ENCODE measurements at places on chromosomes 11 and 22. TPM values are rescaled to one million over a fixed set of nuclear protein-coding genes. Genes with fewer than 3 reads are reported as not detected.

DNA sequence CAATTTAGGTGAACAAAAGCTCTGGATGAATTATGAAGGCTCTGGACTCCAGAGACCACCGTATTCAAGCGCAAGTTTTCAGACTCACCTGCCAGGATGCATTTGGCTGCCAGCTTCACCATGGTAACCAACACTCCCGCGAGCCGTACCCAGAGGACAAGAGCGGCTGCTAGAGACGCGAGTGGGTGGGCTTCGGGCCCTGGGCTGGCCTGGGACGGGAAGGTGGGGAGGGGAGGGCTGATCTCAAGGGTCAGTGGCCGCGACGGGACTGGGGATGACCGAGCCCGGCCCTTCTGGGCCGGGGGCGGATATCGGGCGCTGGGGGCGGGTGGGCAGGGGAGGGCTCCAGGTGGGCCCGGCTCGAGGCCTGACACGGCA lies 344 bp downstream of the IFT27 start:
- peak; percentile 31 for DNase-seq

DNA sequence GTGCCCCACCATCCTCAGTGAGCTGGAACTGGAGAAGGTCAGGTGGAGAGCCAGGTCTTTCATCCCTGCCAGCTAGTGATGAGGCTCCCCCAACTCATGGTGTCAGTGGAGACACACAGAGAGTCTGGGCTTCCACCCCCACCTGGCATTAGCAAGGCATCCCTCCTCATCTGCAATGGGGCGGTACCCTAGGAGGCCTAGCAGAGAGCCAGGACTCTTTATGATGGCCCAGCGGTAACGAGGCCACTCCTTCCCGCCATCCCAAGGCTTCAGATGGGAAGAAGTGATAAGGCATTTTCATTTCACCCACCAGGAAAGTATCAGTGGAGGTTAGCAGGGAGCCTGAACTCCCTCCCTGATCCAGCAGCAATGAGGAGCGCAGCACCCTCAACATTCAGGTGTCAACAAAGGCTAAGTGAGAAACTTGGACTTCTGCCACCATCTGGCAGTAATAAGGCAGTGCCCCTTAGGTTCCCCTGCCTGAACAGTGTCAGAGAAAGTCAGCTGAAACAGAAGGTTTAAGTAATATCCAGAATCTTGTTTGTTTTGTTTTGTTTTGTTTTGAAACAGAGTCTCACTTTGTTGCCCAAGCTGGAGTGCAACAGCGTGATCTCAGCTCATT lies 40.5 kb upstream of the FBLN1 start:
- no peak for DNase-seq

- peak; percentile 22 for DNase-seq
Measured at GRCh38 chr11:67345247-67345919, 8.0 kb downstream of the POLD4 start.

DNA sequence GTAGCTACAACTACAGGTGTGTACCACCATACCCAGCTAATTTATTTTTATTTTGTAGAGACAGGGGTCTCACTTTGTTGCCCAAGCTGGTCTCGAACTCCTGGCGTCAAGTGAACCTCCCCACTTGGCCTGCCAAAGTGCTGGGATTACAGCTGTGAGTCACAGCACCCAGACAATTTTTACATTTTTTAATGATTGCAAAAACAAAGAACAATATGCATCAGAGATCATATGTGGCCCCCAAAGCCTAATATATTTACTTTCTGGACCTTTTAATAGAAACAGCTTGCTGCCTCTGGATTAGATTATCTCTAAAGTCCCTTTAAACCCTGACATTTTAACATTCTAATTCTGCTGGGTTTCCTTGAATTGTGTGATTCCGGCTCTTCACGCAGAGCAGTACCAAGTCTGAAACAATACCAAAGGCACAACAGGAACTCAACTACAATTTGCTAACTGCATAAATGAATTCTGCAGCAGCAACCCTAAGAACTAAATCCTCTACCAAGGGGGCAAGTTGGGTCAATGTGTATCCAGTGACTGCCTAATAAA lies 25.0 kb downstream of the RAB30 start:
- peak; percentile 82 for DNase-seq

DNA sequence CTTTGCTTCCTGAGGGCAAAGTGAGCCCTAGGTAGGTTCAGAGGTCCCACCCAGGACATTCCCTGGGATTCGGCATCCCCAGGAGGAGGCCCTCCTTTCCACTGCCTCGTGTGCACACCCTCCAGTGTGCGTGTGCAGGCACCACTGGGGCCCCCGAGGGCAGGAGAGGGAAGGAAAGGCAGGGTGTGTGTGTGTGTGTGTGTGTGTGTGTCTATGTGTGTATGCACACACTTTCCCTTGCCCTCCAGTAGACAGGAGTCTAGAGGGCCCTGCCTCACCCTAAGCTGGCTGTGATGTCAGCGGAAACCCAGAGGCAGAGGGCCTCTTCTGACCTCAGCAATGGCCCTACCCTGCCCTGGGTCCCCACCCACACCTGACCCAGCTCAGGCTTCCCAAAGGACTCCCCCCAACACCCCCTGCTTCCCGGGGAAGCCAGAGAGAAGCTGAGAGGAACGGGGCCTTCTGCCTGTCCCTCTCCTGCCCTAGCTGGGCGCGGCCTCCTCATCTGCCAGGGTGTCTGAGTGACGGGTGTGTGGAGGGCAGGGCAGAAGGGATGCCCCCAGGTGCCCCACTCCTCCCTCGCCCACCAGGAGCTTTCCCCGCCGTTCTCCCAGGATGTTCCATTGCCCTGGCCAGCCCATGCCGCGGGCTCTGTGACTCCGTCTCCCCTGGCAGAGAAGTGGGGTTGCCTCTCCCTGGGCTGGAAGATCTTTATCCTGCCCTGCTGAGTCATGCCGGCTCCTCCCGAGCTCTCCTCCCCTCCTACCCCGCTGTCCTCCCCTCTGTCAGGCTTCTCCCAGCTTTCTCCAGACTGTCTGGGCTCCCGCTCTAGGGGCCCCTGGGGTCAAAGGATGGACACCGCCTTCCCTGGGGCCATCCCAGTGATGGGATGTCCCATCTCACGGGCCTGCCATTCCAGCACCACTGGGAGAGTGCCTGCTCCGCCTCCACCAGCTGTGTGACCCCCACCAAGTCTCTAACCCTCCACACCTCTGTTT lies 6.0 kb upstream of the CLCF1 start:
- DNase-seq, result no peak

GRCh38 chr11:131894615-131895544 lies 524.5 kb downstream of the NTM start:
- DNase-seq, result no peak

GRCh38 chr11:75557666-75558494 lies 4.2 kb upstream of the SERPINH1 start:
- peak; percentile 76 for DNase-seq

DNA sequence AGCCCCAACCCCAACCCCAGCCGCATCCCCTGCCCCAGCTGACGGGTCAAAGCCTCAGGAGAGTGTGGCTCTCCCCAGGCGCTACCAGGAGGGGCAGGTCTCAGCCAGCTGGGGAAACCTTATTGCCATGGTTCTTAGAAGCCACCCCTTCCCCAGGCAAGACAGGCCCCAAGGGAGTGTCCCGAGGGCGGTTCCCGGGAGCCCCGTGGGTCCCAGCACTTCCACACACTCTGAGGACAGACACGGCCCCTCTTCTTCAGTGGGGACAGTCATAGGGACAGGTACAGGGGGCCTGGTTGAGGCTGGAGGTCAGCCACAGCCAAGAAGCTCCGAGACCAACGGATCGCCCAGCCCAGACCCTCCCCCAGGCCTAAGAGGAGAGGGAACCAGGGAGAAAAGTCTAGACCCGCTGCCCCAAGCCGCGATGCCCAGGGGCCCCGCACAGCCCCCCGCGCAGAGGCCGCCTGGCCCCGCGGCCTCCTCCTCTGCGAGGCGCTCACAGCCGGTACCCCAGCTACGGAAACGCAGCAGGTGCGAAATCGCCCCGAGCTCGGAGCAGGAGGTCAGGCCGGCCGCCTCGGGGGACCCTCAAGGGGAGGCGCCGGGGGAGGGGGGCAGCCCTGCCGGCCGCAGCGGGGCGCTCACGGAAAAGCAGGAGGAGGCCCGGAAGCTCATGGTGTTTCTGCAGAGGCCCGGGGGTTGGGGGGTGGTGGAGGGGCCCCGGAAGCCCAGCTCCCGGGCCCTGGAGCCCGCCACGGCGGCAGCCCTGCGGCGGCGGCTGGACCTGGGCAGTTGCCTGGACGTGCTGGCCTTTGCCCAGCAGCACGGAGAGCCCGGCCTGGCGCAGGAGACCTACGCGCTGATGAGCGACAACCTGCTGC lies 2.6 kb downstream of the KLHDC7B start:
- no peak for DNase-seq

DNA sequence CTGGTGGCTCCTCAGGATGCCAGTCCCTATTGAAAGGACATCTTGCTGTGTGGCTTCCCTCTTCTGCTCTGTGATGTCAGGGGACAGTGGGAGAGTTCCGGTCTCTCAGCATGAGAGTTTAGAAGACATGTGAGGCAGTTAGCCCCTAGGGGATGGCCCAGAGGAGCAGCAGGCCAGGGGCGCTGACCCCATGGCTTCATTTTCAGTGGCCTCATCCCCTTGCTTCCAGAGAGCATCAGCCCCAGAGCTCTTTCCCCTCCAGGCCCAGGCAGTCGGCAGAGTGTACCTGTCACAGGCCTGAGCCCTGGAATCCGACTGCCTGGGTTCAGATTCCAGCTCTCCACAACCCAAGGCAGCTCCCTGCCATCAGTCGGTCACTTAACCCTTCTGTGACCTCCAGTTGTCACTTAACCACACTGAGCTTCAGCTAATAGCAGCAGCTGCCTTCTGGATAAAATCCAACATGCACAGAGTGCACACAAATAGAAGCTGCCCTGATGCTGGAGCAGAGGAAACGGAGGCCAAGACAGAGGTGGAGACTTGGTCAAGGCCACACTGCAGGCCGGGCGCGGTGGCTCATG lies 14.1 kb upstream of the LRRC10B start:
- DNase-seq, result no peak

DNA sequence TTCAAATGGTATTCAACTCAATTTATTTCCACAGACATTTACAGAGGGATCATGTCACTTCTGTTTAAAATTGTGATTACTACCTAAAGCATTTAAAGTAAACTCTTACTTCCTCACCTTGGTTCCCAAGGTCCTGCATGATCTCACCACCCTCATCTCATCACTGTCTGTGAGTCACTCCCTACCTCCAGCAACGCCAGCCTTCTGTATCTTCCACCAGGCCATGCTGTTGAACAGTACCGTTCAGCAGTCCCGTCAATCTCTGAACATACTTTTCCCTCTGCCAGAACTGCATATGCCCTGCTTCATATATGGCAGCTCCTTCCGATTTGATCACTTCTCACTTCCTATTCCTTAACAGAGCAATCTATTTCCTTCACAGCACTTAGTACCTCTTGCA lies 2.0 kb downstream of the FBXO3 start:
- DNase-seq, result no peak

DNA sequence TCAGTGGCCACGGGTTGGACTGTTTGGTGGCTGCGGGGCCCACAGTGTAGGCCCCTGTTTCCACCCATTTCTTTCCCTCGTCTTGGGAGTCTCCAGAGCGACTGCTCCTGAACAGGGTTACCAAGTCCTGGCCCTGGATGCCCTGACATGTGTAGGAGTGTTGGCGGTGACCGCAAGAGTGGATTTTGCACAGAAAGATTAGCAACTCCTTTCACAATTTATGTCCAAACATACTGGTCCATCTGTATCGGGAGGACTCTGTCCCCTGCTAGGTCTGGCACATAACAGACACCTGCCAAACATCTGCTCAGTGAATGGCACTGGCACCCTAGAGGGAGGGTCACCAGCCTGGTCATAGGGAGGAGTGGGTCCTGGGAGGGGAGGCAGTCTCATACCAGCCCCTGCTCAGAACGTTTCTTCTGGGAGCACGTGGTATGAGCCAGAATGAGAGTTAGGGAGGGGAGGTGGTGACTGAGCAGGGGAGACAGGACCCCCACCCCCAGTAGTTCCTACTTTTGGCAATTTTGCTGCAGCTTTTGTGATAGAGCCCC lies 3.4 kb upstream of the APOA1 start:
- no peak for DNase-seq

GRCh38 chr22:45672564-45673481 lies 1.2 kb downstream of the ATXN10 start:
- no peak for DNase-seq

GRCh38 chr22:37752189-37753087 lies 55.3 kb upstream of the GCAT start:
- peak; percentile 90 for DNase-seq

GRCh38 chr22:47032091-47032943 lies 269.9 kb downstream of the TBC1D22A start:
- no peak for DNase-seq

Gene UBQLNL
- total RNA-seq, result 0.28 TPM

Gene HBE1
- not detected for total RNA-seq

Gene SLC22A6
- not detected for total RNA-seq

Gene LYVE1
- 7.6 TPM for total RNA-seq

Gene LDHAL6A
- total RNA-seq, result not detected

All from endothelial cell of umbilical vein (primary cell).